ENCODE measurements at places on chromosomes 5 and 9.

GRCh38 chr5:96648593-96648992 lies 13.6 kb upstream of the CAST start:
- DNase-seq, result no peak

GRCh38 chr5:6365142-6365976 lies 13.0 kb downstream of the MED10 start:
- DNase-seq, result no peak

DNA sequence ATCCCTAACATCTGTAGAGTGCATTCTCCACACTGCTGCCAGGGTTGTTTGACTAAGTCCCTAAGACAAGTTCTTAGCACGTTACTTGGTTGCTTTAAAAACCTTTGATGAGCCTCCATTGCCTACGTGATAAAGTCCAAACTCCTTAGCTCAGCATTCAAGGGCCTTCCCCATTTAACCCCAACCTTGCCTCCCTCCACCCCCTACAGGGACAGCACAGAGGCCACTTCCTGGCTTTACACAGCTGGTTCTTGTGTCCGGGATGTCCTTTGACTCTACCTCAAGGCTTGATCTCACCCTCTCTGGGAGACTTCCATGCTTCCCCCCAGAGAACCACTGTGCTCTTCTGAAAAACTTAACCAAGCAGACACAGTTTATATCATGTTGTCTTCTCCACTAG lies 29.4 kb downstream of the FAM240B start:
- DNase-seq, result no peak

- no peak for DNase-seq
Measured at GRCh38 chr5:115124741-115125140, 45.0 kb downstream of the TRIM36 start.

DNA sequence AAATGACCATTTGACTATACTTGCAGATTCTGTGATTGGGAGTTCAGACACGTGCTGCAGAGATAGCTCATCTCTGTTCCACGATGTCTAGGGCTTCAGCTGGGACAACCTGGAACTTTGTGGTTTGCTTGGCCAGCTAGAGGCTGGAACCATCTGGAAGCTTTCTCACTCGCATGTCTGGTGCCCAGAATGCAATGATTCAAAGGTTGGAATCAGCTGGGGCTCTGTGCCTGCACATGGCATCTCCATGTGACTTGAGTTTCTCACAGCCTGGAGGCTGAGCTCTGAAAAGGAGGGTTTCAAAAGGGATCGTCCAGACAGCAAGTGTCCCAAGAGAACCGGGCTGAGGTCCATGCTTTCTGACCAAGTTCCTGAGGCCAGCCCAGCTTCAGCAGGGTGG lies 465.2 kb downstream of the GADD45G start:
- no peak for DNase-seq

- DNase-seq, result no peak
Measured at GRCh38 chr5:154620411-154620810, 134.8 kb upstream of the LARP1 start.

GRCh38 chr9:27126670-27127069 lies 17.6 kb downstream of the TEK start:
- no peak for DNase-seq

- no peak for DNase-seq
Measured at GRCh38 chr5:72280581-72281069, 39.4 kb downstream of the MRPS27 start.

GRCh38 chr9:114898741-114899140 lies 31.6 kb downstream of the TNFSF8 start:
- no peak for DNase-seq

GRCh38 chr5:170278611-170279458 lies 18.7 kb downstream of the LCP2 start:
- DNase-seq, result no peak

GRCh38 chr5:64978546-64978945 lies 209.8 kb downstream of the CWC27 start:
- DNase-seq, result no peak

DNA sequence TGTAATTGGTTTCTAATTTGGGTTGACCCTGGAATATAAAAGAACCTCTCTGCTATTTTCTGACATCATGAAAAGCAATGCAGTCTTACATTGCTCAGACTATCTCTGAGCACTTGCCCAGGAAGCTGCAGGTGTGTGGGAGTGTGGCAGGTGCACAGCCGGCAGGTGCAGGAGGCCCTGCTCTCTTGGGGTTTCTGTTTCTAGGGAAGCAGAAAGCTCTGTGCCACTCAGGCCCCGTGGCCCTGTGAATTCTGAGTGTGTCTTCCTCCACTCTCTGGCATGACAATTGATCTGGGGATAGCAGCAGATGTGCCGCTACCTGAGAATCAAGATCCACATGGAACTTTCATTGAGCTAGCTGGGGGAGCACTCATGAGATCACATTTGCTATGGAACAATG lies 45.7 kb upstream of the IRX2 start:
- no peak for DNase-seq

GRCh38 chr5:173486355-173487225 lies 129.9 kb downstream of the BOD1 start:
- no peak for DNase-seq

DNA sequence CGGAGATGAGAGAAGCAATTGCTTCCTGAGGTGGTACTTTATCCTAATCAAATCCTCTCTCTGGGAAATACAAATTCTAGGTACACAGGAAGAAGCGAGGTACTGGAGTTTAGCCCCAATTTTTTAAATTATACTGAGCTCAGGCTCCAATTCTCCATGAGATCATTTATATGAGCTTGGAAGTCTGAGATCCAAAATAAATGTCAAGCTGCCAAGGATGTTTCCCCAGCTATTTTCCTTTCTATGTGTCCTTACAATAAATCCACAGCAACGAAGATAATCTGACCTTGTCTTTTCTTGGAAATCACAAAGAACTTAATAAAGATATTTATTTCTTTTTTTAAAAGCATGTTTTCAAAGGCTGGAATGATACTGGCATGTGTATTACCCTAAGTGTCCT lies 597.3 kb downstream of the GABRG2 start:
- no peak for DNase-seq

GRCh38 chr5:127960270-127960691 lies 123.3 kb upstream of the SLC12A2 start:
- no peak for DNase-seq

DNA sequence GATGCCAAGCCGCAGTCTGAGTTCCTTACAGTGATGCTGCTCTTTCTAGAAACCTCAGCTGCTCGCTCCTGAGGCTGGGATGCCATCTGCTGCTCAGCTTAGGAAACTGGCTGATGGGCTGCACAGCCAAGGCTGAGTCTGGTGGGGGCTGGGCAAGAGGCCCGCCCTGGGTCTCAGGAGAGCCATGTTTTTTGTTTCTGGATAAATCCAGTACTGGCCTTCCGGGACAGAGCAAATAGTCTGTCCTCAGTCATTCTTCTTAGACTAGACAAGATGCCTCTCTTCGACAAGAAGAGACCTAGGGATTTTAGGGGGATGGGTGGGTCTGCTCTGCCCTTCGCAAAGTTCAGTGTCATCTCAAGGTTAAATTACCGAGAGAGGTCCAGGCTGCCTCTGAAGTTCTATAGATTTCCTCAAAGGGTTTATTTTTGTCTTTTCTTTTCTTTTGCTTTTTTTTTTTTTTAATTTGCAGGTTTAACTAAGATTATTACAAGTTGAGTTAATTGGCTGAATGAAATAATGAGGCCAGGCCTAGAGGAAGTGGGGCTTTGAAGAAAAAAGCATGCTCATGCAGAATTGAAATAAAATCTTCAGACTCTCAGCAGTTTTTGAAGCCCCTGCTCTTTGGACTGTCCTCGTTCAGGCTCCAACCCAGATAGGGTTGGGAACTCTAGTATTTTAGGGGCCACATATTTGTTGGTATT lies 30.6 kb upstream of the MATR3 start:
- peak; percentile 64 for DNase-seq

- DNase-seq, result no peak
Measured at GRCh38 chr5:159645179-159645846, 271.0 kb upstream of the ADRA1B start.

GRCh38 chr5:50702615-50703366 lies 36.4 kb downstream of the PARP8 start:
- DNase-seq, result no peak

GRCh38 chr5:117054911-117055310 lies 480.3 kb upstream of the SEMA6A start:
- no peak for DNase-seq

GRCh38 chr5:37197340-37198050 lies 51.7 kb downstream of the CPLANE1 start:
- no peak for DNase-seq

All from neural crest cell (in vitro differentiated cells).